ENCODE measurements at places on chromosomes 1 and 21.

GRCh38 chr1:40625076-40625475 is 40.4 kb downstream of the RIMS3 start:
- DNase-seq: peak; percentile 23

DNA sequence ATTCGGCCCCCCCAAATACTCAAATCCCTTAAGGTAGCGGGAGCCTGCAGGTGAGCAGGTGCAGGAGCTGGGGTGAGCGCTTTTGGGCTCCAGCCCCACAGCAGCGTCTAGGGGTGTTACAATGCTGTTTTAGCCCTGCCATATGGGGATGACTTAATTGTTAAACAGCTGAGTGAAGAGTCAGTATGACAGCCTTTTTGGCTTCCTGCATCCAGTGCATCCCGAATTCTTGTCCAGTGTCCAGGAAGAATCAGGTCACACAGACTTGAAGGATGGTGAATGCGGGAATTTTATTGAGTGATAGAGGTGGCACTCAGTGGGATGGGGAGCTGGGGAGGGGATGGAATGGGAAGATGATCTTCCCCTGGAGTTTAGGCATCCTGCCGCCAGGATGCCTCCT is 30.4 kb upstream of the HHAT start:
- DNase-seq: no peak

GRCh38 chr1:7769673-7770412 is 1.3 kb upstream of the VAMP3 start:
- DNase-seq: no peak

DNA sequence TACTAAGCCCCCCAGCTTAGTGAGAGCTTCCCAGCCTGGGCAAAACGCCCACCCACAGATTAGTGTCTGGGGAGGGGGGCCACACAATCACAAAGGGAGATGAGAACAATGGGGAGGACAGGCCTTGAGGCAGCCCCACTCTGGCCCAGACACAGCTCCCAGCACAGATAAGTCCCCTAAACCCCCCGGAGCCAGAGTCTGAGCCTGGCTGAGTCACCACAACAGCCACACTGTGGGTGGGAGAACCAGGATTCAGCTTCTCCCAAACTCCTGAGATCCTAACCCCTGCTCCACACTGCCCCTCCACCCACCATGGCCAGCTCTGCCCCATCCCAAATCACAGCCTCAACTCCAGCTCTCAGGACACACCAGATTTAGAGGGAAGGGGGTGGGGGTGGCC is 4.2 kb downstream of the NECTIN4 start:
- DNase-seq: no peak

- no peak for DNase-seq
Observed at GRCh38 chr1:172398193-172398592, 22.3 kb upstream of the C1orf105 start.

DNA sequence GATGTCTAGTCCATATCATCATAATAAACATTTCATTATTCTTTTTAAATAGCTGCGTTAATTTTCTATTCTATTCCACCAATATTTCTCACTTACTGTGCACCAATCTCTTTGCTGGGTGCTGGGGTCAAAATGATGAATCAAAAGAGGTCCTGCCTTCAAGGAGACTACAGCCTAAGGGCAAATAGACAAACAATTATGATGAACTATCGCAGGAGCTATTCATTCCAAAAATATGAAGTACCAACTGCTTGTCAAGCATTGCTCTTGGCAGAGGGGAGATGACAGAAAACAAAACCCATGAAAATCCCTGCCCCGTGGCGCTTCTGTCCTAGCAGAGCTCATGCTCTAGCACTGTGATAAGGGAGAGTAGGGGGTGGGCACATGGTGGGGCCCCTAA is 28.8 kb upstream of the SLC26A9 start:
- DNase-seq: no peak

GRCh38 chr1:215111916-215112315 is 29.4 kb downstream of the KCNK2 start:
- no peak for DNase-seq

- no peak for DNase-seq
Observed at GRCh38 chr21:16113052-16113715, 383.4 kb downstream of the USP25 start.

DNA sequence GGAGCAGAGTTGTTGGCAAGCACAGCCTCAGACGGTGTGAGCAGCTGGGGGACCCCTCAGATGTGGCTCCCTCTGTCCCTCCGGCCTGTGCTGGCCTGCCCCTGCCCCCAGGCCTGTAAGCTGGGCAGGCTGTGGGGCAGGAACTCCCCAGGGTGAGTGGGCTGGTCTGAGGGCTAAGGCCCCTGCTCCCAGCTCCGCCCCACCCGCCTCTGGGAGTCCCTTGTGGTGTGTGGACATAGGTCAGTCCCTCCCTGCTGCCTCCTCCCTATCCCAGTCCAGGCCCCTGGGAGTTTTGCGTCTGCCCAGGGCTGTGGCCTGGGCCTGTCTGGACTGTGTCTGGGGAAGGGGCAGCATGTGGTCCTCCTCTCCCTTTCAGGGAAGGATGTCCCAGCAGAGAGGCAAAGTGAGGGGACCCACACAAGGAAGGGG is 3.6 kb upstream of the VWA1 start:
- DNase-seq: no peak

DNA sequence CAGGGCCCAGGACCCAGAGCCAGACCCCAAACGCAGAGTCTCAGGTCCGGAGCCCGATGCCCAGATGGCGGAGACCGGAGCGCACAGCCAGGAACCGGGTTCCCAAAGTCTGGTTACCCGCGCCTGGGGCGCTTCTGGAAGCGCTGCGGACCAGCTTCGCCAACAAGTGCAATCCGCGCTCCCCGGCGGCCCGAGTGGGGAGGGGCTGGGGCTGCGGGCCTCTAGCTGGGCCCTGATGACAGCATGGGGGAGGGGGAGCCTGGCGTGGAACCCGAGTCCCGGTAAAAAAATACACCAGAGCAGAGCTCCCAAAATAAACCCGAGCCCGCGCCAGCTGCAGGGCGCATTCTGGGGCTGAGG is 494 bp downstream of the NT5C1A start:
- DNase-seq: peak; percentile 29

- no peak for DNase-seq
Observed at GRCh38 chr1:38098101-38098847, 51.7 kb upstream of the POU3F1 start.

Data from CD4-positive, alpha-beta T cell treated with Interleukin-17A for 4 hours (primary cell).